ENCODE measurements at places on chromosomes 7 and 10. TPM values are rescaled to one million over a fixed set of nuclear protein-coding genes. Genes with fewer than 3 reads are reported as not detected.

DNA sequence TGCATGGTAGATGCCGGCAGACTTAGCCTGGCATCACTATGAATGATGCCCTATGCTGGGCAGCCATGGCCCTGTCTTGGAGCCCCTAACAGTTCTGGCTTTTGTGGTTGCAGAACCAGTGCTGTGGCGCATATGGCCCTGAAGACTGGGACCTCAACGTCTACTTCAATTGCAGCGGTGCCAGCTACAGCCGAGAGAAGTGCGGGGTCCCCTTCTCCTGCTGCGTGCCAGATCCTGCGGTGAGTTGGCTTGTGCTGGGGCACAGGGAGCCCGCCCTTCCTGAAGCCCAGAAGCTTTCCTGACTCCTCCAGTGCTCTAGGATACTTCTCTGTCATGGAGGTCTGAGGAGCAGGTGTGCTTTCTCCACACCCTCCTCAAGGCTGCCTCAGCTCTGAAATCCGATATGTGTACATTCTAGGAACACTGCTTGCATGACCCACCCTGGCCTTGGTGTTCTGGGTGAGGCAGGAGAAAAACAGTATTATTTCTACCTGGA is 25.6 kb upstream of the SH2D4B start:
- DNase-seq: no peak

DNA sequence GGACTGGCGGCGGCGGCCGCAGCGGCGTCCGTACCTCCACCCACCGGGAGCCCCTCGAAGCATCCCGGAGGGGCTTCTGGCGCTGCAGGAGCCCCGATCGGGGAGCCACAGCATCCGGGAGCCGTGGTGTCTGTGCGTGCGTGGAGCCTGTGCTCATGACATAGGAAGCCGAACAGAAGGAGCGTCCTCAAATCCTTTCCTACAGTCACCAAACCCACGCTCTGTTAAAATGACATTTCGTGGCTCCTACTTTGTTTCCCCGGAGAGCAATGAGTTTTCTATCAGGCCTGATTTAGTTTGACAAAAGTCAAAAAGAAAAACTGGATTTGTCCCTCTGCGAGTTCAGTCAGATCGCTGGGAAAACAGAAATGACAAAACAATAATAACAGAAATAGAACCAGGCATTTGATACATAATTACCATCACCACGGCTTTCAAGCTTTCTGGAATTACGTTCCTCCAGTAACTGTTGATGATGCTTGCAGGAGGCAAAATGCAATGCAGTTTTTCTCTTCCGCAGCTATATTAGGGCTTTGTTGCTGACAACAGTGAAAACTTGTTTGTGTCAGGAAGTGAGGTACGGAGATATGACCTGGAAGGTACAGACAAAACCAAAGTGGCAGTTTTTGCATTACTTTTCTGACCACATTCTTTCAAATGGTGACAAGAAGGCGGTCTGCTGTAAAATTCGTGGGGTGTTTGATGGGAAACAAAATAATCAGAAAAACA is 219.3 kb upstream of the MKLN1 start:
- DNase-seq: no peak

- DNase-seq: no peak
These were observed 91.2 kb upstream of the PLPP4 start for GRCh38 chr10:120365872-120366271.

The BHLHA15 gene
- total RNA-seq: not detected

The NEUROG3 gene
- not detected for total RNA-seq

The FAM13C gene
- 12.8 TPM for total RNA-seq

- DNase-seq: no peak
These were observed 497.4 kb upstream of the PODXL start for GRCh38 chr7:132053871-132054270.

- DNase-seq: no peak
These were observed 131.6 kb upstream of the EFCAB10 start for GRCh38 chr7:105712877-105713276.

All from vagina (tissue), 2 donors.